T-helper 22 cell (primary cell): ENCODE measurements at places on chromosomes 1 and 21.

GRCh38 chr1:29224356-29224837, 6.3 kb downstream of the MECR start:
- DNase-seq: no peak

DNA sequence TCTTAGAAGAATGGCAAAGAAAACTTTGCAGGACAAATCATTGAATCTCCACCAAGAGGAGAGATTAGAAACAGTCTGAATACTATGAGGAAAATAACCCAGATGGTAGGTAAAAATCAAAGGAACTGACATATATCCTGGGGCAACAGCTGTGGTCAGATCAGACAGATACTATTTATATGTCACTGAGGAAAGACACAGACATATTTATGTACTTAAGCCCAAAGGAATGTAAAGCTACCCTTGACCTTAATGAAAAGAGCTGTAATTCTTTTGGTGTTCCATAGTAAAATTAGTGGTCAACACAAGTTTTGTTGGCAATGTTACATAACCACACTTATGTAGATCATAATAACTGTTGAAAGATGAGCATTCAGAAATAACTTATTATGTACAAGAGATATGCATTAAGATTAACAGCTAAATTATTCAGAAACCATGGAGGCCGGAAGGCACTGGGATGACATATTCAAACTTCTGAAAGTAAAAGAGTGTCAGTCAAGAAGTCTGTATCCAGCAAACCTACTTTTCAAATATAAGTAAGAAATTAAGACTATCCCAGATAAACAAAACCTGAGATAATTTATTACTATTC, 166.1 kb upstream of the SAMSN1 start:
- no peak for DNase-seq

DNA sequence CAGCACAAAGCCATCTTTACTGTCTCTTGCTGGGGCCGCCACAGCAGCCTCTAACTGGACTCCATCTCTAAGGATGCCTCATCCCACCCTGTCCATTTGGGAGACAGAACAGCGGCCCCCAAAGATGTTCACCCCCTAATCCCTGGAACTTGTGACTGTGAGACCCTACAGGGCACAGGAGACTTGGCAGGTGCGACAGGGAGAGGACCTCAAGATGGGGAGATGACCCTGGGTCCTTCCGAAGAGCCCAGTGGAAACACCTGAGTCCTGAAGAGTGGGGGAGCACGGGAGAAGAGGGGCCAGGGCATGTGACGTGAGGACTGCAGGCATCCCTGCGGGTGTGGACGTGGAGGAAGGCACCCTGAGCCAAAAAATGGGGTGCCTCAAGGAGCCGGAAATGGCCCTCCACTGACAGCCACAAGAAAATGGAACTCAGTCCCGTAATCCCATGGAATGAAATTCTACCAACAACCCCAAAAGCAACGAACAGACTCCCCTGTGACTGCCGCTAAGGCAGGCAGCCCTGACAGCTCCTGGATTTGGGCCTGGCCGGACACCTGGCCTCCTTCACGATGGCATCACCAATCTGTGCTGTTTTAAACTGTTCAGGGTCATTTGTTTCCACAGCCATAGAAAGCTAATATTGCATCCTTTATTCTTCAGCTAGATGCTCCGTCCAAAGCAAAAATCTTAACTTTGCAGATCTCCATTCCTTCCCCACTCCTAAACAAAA, 34.0 kb downstream of the C2CD2 start:
- DNase-seq: no peak

GRCh38 chr1:70091811-70092210, 113.6 kb downstream of the LRRC40 start:
- DNase-seq: no peak

DNA sequence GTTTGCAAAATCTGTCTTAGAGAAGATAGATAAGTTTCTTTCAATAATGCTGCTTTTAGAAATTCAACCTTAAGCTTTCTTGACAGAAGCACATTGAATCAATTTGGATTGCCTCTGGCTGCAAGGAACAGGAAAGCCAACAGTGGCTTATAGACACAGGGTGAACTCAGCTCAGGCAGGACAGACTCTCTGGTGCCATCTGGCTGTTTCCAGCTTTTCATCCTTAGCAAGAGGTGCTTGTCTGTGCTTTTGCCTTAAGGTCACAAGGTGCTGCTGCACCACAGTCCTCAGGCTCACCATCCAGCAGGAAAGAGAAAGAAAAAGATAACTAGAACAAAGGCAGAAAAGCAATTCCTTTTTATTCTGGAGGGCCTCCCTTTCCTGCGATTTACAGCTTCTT, 93.7 kb upstream of the ETS2 start:
- no peak for DNase-seq
